ENCODE measurements at places on chromosomes 5 and 9.

- no peak for DNase-seq
These were observed 8.4 kb downstream of the RALGDS start for GRCh38 chr9:133112663-133113026.

DNA sequence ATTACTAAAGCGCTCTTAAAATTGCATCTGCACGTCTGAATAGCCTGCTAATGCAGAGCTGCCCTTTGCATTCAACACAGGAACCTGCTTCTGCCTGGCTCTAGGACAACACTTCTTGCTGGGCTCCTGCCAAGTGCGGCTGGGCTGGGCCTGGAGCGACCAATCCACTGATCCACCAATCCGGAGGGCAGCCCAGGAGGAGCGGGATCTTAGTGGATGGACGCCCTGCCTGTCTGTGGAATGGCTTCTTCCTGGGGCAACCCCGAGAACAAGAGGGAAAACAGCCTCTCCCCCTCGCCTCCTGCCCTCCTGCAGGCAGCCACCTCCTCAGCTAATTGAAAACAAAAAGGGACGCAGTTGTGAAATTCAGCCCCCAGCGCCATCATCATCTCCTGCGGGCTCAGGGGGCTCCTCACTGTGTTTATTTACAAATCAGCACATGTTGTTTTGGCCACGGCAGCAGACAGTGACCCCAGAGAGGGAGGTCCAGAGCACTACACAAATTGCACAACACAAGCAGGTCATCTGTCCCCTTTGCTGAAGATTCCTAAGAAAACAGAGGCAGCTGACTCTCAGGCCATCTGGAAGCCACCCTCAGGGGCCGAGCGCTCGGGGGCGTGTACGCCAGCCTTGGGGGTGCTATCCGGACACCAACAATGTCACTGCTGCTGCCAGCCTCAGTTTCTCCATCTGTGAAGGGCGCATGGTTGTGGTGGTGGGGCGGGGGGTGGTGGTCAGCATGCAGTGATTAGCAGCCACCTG is 57.3 kb downstream of the GADD45G start:
- DNase-seq: no peak

DNA sequence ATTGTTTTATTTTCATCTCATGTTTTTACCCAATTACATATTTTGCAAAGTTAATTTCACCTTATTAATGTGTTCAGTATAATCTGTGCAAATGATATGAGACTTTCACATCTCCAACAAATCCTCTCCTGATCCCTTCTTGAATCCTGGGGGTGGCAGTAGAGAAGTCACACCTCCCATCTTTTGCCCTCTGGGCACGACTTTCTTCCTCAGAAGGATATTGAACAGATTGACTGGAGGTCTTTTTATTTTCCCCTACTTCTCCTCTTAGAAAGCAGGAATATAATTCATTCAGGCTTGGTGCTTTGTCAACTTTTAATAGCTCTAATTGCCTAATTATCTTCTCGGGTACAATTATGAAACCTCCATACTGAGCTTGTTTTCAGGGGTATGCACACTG is 1037.1 kb upstream of the NUDT12 start:
- no peak for DNase-seq

GRCh38 chr9:133728856-133729616 is 9.1 kb downstream of the SARDH start:
- no peak for DNase-seq

- DNase-seq: peak; percentile 88
These were observed at the start of gene WDR5 for GRCh38 chr9:134135343-134136117. Gene WDR5, plus strand, starts transcription at chr9:134136082. Its CDS starts 3,796 bp downstream, at chr9:134139878.

DNA sequence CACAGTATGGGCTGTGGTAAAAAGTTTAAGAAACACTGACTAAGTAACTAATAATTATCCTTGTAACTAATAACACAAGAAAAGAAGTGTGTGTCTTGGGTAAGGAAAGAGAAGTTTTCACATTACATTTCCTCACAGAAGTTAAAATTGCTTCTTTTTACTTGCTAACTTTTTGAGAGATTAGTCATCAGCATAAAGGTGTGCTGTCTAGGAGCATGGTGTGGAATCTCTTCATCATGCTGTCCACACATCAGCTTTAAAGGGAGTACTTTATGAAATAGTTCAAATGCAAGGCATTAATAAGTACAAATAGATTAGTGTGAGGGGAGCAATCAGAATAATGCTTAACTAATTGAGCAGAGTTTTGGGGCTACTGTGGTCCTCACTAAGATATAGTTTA is 29.8 kb downstream of the WDR36 start:
- no peak for DNase-seq

GRCh38 chr5:123125962-123126732 is 37.1 kb downstream of the PRDM6 start:
- DNase-seq: no peak

DNA sequence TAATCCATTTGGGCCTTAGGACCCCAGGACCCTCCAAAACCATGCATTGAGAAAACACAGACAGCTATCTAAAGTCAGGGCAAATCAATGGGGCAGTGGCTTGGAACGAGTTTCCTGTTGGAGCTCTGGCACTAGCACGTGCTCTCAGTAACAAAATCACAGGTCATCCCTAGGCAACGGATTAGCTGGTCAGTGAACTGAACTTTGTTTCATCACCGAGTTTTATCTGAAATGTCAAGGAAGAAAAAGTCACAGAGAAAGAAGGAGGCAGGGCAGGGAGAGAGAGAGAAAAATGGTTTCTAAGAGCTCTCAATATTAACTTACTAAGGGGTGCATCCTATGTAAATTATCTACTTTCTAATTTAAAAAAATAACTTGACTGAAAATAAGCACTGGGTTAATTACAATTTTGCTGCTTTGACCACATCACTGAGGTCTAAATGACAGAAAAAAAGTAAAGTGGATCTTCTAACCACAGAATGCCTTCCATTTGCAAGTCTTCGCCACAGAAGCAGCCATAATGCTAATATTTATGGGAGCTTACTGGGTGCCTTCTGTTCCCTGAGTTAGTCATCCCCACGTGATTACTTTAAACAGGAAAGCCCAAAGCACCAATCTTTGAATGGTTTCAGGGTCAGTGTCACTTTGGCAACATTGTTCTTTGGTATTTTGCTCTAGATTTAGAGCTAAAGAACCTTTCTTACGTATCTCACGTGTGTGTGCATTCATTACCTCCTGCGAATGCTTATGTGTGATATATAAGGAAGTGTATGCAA is 503.9 kb downstream of the RASEF start:
- DNase-seq: no peak

GRCh38 chr5:95969651-95970358 is 8.2 kb upstream of the ELL2 start:
- DNase-seq: no peak

DNA sequence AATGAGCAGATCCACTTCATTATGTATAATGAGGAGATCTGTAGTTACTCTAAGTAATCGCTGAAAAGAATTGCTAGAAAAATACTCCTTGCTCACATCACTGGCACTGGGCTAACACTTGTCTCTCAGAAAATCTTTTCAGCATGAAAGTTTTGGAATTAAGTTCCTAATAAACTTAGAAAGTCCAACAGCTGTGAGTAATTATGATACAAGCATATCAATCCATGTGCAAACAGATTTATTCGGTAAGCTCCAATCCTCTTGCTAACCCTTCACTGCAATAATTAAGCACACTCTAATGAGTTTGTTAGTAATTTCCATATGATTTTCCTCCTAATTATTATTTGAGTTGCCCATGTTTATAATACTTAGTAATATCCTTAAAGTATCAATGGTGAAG is 652.6 kb upstream of the WWC1 start:
- no peak for DNase-seq

GRCh38 chr5:150731669-150732242 is 27.1 kb downstream of the DCTN4 start:
- DNase-seq: no peak

- no peak for DNase-seq
These were observed 153.9 kb downstream of the ELAVL2 start for GRCh38 chr9:23672151-23672550.

DNA sequence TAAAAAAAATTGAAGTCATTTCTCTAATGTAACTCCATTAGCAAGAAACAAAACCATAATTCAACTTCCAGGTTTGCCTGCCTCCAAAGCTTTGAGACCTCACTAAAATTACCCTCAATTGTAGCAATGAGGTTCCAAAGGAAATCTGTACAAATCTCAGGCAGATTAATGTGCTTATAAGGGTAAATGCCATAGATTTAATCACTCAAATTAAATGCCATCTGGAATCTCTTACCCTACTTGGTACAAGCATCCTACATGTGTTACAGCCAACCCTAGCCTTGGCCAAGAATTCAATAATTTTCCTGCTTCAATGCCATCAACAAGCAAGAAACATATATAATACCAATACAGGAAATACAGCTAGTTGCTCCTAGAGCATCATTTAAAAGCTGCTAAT is 452.8 kb downstream of the RAB3C start:
- no peak for DNase-seq

GRCh38 chr5:143533475-143533874 is 130.0 kb upstream of the NR3C1 start:
- DNase-seq: no peak

- no peak for DNase-seq
These were observed 41.4 kb upstream of the RUSC2 start for GRCh38 chr9:35448496-35448895.

- no peak for DNase-seq
These were observed 120.3 kb downstream of the SYK start for GRCh38 chr9:90921969-90922368.

GRCh38 chr5:115532517-115532916 is 12.1 kb downstream of the FEM1C start:
- no peak for DNase-seq

DNA sequence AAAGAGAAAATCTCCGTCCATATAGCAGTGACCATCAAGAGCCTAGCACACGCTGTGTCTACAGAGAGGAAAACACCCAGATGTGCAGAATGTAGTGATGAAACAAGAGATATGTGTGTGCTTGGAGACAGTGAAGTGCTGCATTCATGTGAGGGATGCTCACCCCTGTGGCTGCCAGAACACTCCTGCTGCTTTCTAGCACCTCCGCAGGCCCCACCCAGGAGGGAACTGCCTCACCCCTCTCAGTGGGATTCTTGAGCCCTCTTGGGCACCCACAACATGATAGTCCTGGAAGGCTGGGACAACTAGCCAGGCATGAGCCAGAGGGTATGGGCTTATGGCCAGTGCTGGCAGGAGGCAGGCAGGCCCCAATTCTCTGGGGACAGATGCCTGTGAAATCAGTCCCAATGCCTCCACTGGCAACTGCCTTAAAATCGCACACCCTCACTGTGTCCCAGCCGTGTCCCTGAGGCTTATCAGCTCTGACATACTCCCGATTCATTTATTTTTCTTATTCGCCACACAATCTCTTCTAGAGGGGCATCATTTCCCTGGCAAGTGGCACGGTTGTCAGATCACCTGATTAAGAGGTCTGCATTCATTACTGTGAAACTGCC is 73.2 kb upstream of the FSTL4 start:
- DNase-seq: no peak

DNA sequence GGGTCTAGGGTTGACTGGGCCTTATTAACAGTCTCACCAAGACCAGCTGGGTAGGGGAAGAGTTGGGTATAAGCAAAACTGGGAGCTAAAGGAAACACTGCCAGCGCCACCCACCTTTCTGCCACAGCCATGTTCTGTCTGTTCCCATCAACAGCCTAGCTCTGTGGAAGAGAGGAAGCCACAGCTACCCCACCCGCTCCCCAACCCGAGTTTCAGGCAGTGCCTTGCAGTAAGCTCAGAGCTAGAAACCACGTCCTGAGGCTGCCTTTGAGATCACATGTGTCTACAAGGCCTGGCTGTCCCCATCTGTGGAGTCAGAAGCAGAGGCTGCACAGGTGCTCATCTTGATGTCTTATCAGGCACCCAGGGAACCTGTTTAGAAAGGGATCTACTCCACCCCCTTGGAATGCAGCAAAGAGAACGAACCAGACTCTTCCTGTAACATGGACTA is 15.3 kb downstream of the HNRNPH1 start:
- DNase-seq: no peak

GRCh38 chr5:76104027-76104426 is 20.8 kb downstream of the SV2C start:
- no peak for DNase-seq

DNA sequence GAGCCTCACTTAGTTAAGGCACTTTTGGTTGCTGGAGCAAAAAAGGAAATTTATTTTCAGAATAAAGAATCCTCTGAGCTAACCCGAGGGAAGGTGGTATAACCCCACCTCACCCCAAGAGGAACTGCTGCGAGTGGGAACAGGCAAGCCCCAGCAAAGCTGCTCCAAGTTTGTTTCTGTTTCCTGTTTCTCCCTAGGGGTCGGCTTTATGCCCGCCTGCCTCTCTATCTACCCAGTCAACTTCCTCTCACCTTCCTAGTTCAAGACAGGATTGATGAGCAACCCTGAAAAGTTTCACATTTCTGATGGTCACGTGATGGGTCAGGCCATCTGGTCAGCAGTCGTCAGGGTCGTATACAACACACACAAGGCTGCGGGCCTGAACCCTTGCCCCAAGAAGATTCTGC is 31.1 kb downstream of the TRIO start:
- no peak for DNase-seq

DNA sequence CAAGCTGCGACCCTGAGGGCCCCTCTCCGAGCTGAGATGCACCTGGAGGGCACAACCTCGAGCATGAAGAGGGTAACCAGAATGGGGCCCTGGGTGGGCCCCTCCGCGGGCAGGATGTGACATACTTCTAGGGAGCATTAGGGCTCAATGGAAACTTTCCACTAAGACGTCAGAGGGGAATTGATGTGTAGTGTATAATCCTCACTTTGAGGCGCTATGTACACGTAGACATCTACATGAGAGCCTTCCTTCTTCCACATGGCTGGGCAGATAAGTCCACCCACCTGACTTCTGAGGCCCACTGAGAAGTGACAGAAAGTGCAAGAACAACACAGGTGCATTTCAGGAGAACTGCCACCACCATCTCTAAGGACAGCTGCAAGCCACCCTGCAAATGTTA is 61.0 kb downstream of the DAP start:
- DNase-seq: no peak

GRCh38 chr9:121926351-121926801 is 166.7 kb downstream of the TTLL11 start:
- no peak for DNase-seq

GRCh38 chr9:106956971-106957370 is 94.0 kb downstream of the ZNF462 start:
- DNase-seq: no peak

- no peak for DNase-seq
These were observed 222.9 kb downstream of the KIAA0825 start for GRCh38 chr5:94395468-94395867.

- peak; percentile 65 for DNase-seq
These were observed 49.5 kb downstream of the SEMA4D start for GRCh38 chr9:89448381-89448780.

DNA sequence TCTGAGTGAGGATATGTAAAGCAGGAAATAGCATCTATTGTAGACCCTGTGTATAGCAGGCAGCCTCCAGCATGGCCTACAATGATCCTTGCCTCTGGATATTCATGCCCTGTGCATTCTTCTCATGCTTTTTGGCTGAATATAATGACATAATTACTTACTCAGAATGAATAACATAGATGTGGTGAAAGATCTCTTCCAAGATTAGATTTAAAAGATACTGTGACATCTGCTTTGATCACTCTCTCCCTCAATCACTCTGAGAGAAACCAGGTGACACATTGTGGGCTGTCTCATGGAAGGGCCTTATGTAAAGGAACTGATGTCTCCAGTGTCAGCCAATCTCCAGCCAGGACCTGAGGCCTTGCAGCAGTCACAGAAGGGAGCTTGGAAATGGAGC is 376.7 kb downstream of the DNAH5 start:
- DNase-seq: no peak

Data from stimulated activated CD8-positive, alpha-beta memory T cell treated with anti-CD3 and anti-CD28 coated beads, Interleukin-7, amount 100 ng/mL, for 4 hours (primary cell).